ENCODE measurements at places on chromosomes 11 and 22.
A peak's percentile ranks its signal among the peaks of the same experiment; 100 is the strongest.

GRCh38 chr11:59753650-59754493 is 1.3 kb upstream of the STX3 start:
- DNase-seq: peak; percentile 75

- DNase-seq: no peak
These were observed 42.4 kb downstream of the RSF1 start for GRCh38 chr11:77778118-77778517.

DNA sequence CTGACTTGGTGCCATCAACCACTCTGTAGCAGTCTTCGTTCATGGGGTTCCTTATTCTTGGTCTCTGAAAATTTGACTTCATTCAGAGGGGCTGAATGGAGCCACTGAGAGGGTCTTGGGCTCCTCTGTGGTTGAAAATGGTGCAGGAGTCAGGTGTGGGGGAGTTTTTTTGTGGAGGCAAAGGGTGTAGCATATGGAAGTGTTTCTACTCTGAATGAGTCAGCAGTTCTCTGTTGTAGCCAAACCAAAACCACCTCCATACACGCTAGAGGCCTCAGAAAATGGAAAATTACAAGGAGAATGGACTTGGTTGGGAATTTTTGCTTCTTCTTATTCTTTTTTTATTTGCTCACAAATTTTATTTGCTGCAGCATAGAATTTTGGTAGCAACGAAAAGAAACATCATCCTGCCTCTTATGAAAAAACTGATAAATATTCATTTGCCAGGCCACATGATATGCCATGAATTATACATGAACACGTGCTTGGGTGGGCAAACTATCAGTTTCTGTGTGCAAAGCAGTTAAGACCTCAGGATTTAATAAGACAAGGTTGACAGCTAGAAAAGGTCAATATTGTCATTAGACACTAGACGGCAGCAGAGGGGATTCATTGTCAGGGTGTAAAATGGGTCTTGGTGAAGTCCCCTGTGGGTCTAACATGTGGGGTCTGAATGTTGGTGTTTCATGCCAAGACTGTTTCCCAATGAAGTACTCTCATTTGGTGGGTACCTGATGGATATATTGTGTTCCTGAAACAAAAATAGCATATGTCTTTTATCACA is 111.7 kb downstream of the MYO18B start:
- no peak for DNase-seq

DNA sequence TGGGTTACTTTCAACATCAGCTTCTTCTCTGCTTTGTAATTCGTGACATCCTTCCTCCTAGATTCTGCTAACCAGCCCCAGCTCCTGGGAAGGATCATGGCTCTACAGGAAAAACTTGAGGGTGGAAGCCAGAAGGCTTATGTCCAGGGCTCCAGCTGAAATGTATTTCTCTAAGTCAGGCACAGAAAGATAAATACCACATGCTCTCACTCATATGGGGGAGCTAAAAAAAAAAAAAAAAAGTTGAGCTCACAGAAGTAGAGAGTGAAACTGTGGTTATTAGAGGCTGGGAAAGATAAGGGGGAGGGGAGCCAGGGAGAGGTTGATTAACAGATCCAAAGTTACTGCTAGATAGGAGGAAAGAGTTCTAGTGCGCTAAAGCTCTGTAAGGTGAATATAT is 74.9 kb downstream of the DSCAML1 start:
- DNase-seq: no peak

DNA sequence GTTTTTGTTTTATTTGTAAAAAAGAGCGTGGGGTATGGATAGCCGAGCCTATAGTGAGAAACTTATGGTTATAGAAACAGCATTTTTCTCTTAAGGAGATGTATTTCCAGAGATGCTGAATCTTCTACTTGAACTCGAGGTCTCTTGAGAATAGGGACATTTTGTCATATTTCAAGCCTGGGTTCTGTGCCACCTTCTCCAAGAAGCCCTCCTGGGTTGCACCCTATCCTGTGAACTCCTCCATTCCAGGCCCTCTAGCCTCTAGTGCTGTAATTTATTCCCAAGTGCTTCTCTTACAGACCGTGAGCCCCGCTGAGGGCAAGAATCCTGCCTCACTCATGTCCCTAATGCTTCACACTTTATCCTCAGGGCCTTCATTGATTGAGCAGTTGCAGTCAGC is 108.6 kb downstream of the KIAA1671 start:
- no peak for DNase-seq

GRCh38 chr11:118406599-118407166 is 5.3 kb downstream of the ATP5MG start:
- no peak for DNase-seq

GRCh38 chr11:36039471-36039870 is 95.6 kb downstream of the LDLRAD3 start:
- no peak for DNase-seq

DNA sequence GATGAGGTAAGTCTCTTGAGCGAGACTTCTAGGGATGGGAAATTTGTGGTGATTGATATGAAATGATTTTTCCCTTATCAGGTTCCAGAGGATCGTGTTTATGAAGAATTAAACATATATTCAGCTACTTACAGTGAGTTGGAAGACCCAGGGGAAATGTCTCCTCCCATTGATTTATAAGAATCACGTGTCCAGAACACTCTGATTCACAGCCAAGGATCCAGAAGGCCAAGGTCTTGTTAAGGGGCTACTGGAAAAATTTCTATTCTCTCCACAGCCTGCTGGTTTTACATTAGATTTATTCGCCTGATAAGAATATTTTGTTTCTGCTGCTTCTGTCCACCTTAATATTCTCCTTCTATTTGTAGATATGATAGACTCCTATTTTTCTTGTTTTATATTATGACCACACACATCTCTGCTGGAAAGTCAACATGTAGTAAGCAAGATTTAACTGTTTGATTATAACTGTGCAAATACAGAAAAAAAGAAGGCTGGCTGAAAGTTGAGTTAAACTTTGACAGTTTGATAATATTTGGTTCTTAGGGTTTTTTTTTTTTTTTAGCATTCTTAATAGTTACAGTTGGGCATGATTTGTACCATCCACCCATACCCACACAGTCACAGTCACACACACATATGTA is 7.1 kb downstream of the MS4A2 start:
- DNase-seq: no peak

DNA sequence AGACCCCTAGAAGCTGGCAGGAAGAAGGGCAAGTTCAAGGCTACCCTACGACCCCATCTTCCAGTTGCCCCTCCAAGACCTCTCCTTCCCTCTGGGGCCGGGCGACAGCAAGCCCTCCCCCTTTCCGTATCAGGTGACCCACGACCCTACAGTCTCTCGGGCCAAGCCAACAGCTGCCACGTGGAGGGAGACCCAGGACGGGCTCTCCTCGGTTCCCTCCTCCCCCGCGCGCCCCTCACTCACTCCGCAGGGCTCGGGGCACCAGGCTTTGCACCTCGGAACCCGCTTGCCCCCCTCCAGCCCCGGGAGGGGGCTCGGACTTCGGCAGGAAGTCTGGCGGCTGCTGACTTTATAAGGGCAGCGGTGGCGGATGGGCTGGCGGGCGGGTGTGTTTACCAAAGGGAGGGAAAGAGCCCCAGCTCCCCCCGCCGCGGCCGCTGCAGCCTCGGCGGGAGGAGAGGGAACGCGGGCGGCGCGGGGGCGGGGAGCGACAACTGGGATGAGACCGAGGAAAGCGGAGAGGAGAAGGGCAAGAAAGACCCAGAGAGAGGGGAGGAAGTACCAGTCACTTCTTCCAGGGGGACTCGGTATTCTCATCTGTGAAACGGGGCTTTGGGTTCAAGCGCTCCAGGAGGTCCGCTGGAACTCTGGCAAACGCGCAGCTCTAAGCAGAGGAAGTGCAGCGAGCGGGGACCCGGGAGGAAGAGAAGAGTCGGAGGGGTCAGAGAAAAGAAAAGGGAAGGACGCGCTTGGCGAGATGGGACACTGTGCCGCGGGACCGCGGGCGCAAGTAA is 767 bp downstream of the SLC43A1 start:
- peak; percentile 26 for DNase-seq

DNA sequence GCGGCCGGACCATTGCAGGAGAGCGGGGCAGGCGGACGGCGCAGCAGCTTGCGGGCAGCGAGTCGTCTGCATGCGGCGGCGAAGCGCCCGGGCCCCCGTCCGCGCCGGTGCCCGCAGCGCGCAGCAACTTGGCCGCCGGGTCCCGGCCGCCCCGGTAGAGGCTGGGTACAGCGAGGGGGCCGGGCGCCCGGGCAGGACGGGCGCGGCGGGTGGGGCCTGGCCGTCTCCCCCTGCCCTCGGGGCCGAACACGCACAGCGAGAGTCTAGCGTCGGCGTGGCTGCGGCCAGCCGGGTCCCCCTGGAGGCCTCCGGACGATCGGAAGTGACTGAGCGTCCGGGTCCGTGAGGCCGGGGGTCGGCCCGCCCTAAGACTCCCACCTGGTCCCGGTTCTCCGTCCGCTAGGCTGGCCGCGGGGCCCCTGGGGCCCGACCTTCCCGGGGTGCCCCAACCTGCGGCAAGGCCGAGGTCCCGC is 775 bp upstream of the TRABD start:
- no peak for DNase-seq

GRCh38 chr11:117929142-117929915 is at the start of gene TMPRSS13:
TSS of gene TMPRSS13 (minus strand) at chr11:117929402. CDS start at chr11:117929307, 95 bp downstream.
- DNase-seq: no peak

DNA sequence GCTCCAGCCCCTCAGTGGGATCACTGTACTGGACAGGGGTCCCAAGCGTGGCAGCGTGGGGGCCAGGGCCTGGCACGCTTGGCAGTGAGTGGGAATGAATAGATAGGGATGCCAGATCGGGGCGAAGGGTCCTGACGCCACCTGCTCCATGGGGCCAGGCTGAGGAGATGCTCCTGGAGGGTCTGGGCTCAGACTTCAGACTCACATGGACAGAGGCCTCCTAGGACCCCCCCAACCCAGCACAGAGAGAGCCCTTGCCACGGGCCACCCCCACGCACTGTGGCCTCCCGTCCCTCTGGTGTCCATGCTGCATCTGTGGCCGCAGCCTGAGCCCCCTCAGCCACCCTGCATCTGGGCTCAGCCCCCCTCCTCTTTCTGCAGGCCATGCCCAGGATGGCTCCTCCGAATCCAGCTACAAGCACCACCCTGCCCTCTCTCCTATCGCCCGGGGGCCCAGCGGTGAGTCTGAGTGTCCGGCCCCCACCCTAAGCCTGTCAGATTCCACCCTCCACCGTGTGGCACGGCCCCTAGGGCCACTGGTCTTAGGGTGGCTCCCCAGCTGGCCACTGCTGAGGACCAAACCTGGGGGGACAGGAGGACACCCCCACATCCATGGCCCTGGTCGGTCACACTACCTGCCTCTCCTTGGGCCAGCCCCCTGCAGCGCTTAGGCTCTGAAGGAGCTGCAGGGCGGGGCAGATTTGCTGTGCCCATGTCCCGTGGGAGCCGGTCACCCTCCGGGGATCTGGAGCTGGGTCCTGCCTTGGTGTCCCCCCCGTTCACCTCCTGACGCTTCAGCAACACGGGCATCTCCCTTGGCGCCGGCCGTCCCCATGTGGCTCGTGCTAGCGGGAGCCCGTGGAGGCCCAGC is 2.7 kb downstream of the MUC5AC start:
- DNase-seq: no peak

GRCh38 chr11:61541598-61541997 is 33.0 kb downstream of the LRRC10B start:
- no peak for DNase-seq

GRCh38 chr22:24177456-24177855 is 3.8 kb upstream of the SUSD2 start:
- DNase-seq: no peak

DNA sequence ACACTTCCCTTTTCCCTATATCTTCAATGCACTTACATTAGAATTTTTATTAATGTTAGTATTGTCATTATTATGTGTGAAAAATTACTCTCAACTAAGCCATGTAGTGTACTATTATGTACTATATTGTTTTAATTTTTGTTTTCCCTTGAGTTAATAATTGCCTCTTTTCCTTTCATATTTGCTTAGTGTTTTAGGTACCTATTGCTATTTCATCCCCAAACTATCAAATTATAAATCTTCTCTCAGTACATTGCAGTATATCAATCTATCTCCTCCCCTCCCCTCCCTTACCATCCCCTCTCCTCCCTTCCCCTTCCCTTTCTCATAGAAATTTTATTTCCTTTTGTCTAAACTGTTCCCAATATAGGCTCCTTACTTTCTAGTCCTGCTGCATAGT is 12.8 kb upstream of the TENM4 start:
- no peak for DNase-seq

DNA sequence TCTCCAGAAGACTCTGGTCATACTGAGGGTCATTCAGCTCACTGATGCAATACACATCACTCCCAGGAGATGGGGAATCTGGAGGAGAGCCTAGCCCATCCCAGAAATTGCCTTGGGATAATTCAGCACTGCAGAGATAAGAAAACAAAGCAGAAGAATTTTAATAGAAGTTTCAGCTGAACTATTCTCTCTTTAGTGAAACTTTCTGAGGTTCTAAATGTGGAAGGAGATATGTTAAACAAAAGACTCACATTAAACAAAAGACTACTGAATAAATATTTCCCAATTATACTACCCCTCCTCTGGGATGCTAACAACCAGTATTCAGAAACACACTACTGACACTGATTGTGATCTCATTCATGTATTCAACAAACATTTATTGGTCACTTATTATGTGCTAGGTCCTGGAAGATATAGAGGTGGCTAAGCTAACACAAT is 47.8 kb downstream of the C2CD3 start:
- no peak for DNase-seq

- DNase-seq: no peak
These were observed 56.8 kb upstream of the CLMP start for GRCh38 chr11:123251657-123252344.
